ENCODE measurements at places on chromosomes 6 and 20.

DNA sequence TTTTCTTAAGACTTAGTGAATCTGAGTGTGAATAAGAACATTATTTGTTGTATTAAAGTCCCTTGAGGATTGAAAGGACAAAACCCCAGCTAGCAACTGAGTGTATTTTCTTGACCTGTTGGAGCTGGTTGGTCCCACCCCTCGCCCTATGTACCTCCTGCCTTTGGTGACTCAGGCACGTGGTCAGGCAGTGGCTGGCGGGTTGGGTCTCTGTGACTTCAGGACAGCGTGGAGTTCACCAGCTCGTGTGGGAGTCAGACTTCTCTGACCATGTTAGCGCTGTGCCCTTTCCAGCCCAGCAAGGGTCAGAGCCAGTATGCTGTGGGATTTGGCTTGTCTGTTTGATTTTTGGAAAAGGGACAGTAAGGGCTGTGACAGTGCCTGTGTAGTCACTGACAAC is 93.7 kb downstream of the SSR1 start:
- no peak for DNase-seq

GRCh38 chr6:149964308-149965193 is 808 bp downstream of the ULBP1 start:
- no peak for DNase-seq

- DNase-seq, result no peak
These were observed 254.3 kb downstream of the SOX4 start for GRCh38 chr6:21847711-21848480.

DNA sequence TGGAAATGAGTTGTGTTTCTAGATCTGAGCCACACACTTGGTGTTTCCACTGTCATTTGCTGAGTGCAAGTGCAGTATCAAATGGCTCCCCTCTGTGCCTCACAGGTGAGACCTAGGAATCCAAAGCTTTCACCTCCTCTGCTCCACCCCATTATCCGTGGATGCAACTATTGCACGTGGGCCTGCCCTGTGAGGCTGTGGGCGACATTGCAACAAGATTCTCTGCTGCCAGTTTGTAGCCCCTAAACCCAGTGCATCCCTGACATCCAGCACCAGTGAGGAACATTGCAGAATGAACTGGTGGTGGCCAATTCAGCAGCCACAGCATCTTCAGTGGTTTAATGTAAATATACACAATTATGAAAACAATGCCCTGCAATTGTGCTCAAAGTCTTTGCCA is 115.0 kb upstream of the FOXA2 start:
- no peak for DNase-seq

GRCh38 chr20:43408848-43409576 is 48.7 kb upstream of the SRSF6 start:
- DNase-seq, result no peak

GRCh38 chr20:58515233-58516212 is at the start of gene APCDD1L:
Gene APCDD1L (minus strand): TSS chr20:58515399. CDS start chr20:58514707, 692 bp downstream.
- no peak for DNase-seq

GRCh38 chr20:1938464-1939269 is 43.5 kb downstream of the SIRPA start:
- DNase-seq, result no peak

DNA sequence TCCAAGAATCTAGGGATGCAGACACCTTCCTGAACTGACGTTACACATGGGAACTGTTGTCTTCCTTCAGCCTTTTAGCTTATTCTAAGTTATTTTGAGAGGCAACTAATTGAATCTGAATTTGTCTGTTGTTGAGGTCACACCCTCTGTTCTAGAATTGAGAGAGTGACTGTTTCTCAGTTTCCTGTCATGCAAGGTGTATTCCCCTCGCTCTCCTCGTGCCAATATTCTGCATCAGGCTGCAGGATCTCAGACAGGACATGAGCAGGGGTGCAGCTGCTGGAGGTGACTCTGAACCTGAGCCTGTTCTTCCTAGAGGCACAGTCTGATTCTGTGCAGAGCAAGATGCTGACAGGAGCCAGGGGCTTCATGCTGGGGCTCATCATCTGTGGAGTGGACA is 52.5 kb downstream of the HLA-DPB1 start:
- DNase-seq, result no peak

GRCh38 chr6:70423189-70424134 is 10.2 kb downstream of the FAM135A start:
- no peak for DNase-seq

DNA sequence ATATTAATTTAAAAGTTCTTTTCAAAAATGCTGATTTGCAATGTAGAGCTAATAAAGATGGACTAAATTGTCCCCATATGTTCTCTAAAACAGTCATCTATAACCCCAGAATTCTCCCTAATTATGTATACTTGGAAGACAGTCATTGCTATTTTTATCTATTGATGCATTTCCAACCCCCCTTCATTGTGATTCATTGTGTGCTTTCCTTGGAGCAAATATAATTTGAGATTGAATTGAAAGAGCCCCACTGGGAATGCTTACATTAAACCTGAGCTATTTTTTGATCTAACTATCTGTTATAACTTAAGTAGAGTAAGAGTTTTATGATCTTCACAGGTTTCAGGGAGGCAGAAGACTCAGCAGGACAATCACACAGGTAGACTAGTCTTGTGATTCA is 73.7 kb upstream of the PTCHD4 start:
- DNase-seq, result no peak

- DNase-seq, result no peak
These were observed 73.9 kb downstream of the RAMACL start for GRCh38 chr6:166512567-166512966.

DNA sequence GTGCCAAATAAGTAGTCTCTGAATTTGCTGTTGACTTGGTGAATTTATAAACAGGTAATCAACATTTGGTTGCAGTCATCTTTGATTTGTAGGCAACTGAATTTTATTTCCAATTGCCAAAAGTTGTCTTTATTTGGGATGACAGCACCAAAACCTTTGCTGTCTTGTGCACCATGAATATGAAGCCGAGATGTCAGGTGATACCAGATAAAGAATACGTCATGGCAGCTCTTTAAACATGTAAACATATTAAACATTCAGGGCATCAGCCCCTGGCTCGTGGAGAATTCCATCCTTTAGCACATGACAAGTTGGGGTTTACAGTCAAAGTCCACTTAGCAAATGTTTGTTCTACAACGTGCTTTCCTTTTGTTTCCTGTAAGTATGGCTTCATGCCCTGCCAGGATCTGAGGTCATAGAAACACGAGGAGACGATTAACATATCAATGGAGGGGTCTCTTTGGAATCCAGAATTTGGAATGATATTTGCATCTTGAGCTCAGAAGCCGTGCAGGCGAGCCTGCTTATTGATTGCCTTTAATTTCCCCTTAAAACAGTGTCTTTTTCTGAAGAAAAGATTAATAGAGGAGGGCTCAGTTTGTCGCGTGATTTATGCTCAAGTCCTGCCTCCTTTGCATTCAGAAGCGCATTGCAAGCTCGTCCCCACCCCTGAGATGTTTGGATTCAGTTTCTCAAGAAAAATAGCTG is 170.2 kb upstream of the ZNF217 start:
- no peak for DNase-seq

- no peak for DNase-seq
These were observed 38.2 kb upstream of the SLCO4A1 start for GRCh38 chr20:62603907-62604785.

GRCh38 chr6:13465734-13466133 is 21.7 kb downstream of the GFOD1 start:
- no peak for DNase-seq

- DNase-seq, result no peak
These were observed 2.4 kb downstream of the HLA-DMA start for GRCh38 chr6:32950449-32950848.

DNA sequence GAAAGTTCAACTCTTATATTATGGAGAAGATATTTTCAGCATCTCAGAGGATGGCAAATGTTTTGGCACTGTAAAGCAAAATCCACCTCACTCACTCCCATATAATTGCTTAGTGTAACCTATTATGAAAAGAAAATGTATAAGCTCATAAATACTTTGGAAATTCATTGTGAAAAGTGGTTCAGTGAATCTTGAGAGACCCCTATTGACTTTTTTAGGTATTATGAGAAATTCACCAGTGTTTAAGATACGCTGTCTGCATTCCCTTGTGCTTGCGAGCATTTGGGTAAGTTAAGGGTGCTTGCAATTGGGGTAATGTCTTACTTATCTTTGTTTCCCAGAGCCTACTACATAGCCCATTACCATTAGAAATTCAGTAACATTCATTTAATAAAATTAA is 66.3 kb upstream of the BMP5 start:
- no peak for DNase-seq

- DNase-seq, result no peak
These were observed 76.5 kb upstream of the SUPT3H start for GRCh38 chr6:45454008-45454911.

DNA sequence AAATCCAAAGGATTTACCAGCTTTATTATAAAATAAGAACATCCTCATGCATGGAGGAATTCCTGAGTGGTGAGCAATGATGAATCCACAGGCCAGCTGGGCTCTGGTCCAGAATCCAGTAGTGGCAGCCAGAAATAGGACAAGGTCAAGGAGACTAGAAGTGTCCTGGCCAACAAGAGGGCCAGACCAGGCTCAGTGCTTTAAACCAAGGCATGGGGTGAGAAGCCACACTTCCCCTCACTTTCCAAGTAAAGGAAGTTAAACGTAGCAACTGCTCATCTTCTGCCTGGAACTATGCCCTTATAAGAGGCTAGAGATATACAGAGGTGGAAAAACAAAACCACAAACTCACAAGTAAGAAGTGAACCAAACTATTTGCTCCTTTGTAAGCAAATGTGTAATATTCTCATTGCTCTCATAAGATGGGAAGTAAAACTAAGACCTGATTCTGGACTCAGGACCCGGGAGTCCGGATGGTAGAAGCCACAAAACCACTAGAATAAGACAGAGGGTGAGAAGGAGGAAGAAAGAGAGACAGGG is 253.2 kb downstream of the UST start:
- no peak for DNase-seq

DNA sequence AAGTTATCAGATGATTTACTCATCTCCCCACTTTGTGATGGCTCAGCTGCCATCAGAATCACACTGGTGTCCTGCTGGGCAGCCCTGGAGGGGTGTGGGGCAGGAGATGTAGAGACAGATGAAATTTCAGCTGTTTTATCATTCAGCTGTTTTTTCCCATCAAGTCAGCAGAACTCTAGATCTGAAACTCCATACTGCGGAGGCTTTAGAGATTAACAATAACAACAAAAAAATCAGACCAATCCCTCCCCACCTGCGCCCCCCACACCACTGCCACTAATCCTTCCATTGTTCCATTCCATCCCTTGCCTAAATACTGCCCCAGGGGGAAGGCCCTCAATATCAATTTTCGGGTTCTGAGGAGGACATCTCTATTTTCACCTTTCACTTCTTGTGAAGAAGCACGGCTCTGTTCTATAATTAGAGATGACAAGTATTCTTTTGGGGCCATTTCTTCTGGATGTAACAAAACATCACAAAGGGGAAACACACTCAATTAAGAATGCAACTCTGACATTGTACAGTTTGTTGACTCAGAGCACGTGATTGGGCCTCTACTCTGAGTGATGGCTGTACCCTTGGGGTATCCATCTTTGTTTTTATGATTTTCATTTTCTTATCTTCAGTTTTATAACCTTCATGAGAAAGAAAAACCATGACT is 396.3 kb downstream of the ZFAND3 start:
- no peak for DNase-seq

- no peak for DNase-seq
These were observed at the start of gene VGLL2 for GRCh38 chr6:117265410-117266256. Gene VGLL2 (plus strand): TSS chr6:117265558. CDS start chr6:117265764, 206 bp downstream.

DNA sequence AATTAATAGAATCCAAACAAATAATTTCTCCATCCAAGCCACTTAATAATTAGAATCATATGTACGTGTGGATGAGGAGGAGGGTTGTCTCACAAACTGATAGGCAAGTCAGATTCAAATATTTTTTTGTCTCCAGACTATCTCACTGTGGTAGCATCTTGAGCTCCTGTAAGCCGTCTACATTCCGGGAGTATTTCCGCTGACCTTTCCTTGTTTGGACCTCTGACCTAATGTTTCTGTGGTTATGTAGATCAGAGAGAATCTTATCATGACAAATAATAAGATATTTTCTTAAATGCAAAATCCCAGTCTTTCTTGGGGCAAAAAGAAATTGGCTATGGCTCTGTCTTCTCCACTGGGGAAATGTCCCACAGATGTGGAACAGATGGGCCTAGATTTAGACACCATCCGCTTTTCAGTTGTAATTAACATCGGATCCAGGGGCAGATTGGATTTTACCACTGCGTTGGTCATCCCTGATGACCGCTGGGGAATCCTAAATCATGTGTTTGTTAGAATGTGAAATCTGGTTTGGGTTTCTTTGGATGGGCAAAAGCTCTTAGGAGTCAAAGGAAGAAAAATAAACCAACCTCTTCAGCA is 197.1 kb upstream of the RIN2 start:
- DNase-seq, result no peak

DNA sequence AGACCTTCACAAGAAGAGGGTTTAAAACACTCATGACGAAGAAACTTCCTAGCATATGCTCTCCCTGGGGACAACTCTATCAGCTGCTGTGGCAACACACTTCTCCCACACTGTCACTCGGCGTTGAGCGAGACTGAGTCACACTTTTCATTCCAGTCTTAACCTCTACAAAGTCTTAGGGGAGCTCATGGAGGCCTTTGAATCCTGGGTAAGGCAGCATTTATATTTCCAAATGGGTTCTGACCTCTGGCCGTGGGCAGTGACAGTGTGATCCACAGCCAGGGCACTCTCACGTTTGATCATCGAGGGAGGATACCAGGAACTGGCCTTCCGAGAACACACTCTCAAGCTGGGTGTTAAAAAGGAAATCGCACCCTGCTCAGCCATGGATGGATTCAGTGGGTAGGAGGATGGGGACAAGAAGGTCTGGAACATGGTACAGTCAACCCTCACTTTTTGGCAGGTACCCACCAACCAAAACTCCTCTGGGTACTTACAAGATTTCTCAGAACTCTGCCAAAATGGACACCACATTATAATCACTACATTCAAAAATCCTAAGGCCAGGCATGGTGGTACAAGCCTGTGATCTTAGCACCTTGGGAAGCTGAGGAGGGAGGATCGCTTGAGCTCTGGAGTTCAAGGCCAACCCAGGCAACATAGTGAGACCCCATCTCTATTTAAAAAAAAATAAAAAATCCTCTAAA is 19.6 kb downstream of the RRBP1 start:
- no peak for DNase-seq

DNA sequence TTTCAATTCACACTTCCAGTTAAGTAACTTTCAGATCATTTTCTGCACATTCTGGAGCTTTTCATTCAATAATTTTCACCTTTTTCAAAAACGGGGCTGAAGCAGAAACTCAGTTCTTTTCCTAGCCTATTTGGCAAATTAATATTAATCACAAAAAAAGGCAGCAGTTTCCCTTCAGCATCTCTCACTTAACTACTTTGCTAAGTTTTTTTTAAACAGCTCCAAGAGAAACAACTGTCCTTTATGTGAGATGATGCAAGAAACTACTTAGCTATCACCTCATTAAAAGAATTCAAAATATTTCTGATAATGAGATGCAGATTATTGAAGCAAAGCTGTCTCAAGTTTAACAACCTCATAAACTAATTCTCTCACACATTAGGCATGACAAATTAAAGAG is 11.8 kb downstream of the CASS4 start:
- no peak for DNase-seq

GRCh38 chr20:38320221-38320620 is 16.3 kb downstream of the BPI start:
- no peak for DNase-seq
